Progenitor cell of endocrine pancreas (in vitro differentiated cells): ENCODE measurements at places on chromosomes 7 and 10. TPM values are rescaled to one million over a fixed set of nuclear protein-coding genes. Genes with fewer than 3 reads are reported as not detected.

The UCN3 gene
- 1.00 and 1.3 TPM in 2 replicates for total RNA-seq

The TRIM50 gene
- 10.9 and 11.2 TPM in 2 replicates for total RNA-seq

The GRM3 gene
- total RNA-seq: 0.98 and 1.4 TPM in 2 replicates

The CXCL12 gene
- 4.2 and 4.6 TPM in 2 replicates for total RNA-seq

The TRIL gene
- total RNA-seq: 8.0 and 9.3 TPM in 2 replicates

The CALHM1 gene
- total RNA-seq: not detected in 2 replicates

The AS3MT gene
- 20.2 and 26.9 TPM in 2 replicates for total RNA-seq

The SND1 gene
- 213 and 237 TPM in 2 replicates for total RNA-seq

The HTR7 gene
- 0.93 TPM in 2 replicates for total RNA-seq

The NEUROD6 gene
- not detected in 2 replicates for total RNA-seq

The CLRN3 gene
- total RNA-seq: 2.7 and 3.2 TPM in 2 replicates

The ACSM6 gene
- total RNA-seq: not detected in 2 replicates

DNA sequence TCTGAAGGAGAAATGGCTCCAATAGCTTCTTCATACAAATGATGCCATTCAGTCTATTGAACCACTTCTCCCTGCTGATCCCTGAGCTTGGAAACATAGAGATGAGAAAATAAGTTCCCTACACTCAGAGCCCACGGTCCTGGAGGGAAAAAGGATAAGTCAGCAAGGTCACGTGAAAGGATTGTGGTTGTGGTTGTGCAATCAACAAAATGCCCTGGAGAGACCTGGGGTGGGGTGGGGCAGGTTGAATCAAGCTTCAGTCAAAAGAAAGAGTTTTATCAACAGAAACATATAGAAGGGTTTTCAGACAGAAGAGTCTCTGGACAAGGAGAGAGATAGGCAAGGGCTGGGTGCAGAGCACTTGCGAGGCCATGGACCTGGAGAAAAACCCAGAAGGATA is 30.1 kb downstream of the C10orf90 start:
- no peak for DNase-seq

DNA sequence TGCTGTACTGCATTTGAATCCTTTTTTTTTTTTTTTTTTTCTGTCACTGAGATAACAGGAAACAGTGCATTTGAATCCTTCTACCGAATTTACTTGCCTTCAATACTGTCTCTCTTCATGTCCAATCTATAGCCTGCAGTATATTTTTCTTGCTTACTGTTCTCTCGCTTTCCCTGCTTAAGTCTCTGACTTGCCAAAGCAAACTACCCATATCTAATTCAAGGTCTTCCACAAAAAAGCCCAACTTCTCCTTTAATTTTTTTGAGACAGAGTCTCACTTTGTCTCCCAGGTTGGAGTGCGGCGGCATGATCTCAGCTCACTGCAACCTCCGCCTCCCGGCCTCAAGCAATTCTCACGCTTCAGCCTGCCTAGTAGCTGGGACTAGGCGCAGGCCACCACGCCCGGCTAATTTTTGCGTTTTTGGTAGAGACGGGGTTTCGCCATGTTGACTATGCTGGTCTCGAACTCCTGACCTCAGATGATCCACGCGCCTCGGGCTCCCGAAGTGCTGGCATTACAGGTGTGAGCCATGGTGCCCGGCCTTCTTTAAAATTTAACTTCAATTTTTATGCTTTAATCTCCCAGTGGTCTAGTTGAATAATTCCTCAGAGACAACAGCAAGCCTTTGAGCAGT is 882 bp downstream of the PDCD11 start:
- no peak for DNase-seq

DNA sequence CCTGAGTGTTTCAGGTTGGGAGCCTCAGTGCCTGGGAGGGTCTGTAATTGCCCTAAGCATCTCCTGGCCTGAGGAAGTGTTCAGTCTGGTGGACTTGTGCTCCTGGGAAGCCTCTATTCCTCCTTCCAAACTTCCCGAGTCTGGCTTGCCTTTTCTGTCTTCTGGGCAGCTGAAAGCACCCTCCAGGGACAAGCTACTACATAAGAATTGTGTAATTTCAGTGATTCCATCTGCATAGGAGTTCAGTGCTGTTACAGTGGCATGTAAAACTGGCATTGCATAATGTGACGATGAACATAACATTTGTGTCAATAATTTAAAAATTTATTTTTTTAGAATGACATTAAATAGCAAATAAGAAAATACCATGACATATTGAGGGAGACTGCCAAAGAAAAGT is 109.3 kb downstream of the AOAH start:
- DNase-seq: no peak

DNA sequence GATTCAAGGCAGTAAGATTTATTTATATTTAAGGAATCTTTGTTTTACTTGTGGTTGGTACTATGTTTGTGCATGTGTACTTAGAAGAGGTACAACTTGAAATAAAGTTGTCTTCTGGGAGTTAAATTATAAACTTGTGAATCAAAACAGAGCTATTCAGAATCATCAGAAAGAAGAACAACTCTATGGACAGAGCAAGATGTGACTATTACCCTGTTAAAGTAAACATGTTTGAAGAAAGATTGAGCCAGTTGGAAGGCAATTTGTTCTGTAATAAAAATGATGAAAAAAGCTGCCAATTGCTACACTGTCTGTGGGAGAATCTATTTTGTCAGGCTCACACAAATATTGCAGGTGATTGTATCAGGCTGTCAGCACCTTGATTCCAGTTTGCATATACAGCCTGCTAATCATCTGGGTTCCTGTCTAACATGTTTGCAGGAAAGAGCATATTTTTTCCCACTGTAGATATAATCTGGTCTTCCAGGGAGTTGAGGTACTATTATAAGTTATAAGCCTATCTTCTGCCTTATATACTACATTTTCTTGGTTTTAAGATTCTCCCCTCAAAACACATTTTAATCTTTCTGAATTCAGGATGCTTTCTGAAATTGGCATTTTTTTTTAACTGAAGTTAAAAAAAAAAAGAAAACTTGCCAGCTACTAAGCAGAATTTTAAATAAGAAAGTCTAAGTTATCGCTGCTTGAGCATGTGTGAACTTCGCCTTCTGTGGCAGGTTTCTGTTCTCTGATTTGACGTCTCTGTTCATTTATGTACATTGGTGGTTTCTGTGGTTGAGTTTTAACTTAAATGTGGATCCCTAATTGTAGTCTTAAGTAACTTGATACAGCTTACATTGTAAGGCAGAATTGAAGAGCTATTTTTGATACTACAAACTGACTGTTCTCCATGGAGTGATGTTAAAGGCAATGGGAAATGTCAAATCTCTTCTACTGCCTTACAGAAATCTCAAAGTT is 46.0 kb downstream of the ZNRF2 start:
- DNase-seq: no peak

DNA sequence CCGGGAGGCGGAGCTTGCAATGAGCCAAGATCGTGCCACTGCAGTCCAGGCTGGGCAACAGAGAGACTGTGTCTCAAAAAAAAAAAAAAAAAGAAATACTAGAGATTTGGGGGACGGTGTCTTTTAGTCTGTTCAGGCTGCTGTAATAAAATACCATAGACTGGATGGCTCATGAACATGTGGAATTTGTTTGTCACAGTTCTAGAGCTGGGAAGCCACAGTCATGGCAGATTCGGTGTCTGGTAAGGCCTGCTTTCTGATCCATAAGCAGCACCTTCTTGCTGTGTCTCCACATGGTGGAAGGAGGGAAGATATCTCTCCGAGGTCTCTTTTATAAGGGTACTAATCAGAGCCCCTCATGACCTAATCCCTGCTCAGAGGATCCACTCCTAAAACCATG is 102.7 kb upstream of the MKLN1 start:
- DNase-seq: no peak

GRCh38 chr7:104793066-104793465 is 220.9 kb upstream of the KMT2E start:
- DNase-seq: no peak

- no peak for DNase-seq
Measured at GRCh38 chr10:34555653-34556052, 259.4 kb downstream of the PARD3 start.

DNA sequence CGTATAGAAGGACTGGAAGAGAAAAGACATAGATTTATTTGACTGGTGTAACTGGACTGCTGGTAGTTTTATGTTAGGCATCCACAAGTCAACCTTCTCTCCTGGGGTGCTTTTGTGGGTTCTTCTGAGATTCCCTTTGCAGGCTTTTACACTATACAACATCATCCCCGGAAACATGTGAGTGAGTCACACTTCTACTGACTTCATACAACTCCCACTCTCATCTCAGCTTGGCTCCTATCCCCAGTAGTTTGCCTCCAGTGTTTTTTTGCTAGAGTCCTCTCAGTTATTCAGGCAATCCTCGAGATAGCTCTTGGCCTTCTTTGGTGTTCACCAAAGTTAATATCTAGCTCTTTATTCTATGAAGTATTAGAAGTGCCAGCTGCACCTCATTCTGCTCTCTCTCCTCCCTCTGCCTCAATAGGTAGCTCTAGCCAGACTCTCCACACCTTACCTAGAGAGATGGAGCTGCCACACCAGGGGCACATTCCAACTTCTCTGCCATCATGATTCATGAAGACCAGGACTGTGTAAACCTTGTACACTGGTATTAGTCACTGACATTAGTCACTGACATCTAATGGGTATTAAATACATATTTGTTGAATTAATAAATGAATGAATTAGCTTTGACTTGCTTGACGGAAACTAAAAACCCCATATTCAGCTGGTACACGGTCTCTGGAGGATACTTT is 281.9 kb downstream of the PPP1R3A start:
- no peak for DNase-seq

- no peak for DNase-seq
Measured at GRCh38 chr10:85642421-85643170, 724.0 kb downstream of the GRID1 start.

DNA sequence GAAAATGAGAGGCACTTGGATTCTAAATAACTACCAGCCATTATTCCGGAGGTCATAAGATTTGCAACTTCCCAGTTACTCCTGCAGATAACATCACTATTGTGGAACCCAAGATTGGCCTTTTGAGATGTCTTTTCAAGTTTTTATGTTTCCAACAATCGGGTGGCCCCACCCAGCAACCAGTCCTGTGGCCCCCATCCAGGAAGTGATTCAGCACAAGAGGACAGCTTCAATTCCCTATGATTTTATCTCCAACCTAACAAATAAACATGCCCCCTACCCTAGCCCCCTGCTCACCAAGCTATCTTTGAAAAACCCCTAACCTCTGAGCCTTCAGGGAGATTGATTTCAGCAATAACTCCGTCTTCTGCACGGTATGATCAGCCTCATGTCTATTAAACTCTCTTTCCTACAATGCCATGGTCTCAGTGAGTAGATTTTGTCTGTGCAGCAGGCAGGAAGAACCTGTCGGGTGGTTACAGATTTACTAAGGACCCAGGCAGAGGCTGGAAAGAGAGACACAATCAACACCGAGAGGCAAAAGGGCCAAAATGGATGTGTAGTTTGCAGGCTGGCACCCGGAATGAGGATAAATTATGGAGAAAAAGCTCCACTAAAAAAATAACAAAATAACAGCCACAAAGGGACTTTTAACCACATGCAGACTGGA is 83.9 kb upstream of the UNC5B start:
- no peak for DNase-seq

DNA sequence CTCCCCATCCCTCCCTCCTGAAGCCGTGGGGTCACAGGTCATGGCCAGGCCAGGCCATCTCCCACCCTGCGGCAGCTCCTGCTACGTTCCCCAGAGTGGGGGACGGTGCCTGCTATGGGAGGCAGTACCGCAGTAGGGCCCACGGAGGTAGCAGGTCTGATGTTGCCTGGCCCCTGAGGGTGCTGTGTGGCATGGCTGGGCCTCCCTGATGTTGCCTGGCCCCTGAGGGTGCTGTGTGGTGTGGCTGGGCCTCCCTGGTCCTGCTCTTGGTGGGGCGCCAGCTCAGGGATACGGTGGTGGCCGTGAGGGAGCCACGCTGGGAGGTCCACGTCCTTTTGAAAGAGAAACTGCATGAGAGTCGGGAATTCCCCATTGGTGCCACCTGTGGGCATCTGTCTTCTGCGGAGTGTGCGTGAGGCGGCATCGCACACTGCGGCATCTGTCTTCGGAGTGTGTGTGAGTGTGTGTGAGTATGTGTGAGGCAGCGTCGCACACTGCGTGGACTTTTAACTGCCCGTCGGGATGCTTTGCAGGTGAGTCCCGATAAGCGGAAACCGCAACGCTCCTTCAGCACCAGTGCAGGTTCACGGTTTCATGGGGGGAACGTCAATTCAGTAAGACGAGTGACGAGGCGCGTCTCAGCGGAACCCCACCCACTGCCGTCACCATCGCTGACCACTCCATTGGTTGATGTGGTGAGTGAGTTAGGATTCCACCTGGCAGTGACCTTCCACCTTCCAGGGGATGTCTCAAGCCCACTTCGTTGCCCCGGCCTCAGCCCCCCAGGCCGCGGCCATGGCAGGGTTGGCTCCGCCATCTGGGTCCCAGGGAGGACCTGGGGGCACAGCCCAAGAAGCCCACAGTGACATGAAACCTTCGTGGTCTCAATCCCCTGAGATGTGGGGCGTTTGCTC is 51.2 kb upstream of the CFAP46 start:
- no peak for DNase-seq

- no peak for DNase-seq
Measured at GRCh38 chr7:24574950-24575349, 1.7 kb downstream of the PALS2 start.

GRCh38 chr10:112335868-112336265 is 38.0 kb upstream of the ACSL5 start:
- DNase-seq: no peak

- no peak for DNase-seq
Measured at GRCh38 chr10:95353123-95353522, 62.3 kb upstream of the PDLIM1 start.
